ENCODE measurements at places on chromosomes 1 and 21.

DNA sequence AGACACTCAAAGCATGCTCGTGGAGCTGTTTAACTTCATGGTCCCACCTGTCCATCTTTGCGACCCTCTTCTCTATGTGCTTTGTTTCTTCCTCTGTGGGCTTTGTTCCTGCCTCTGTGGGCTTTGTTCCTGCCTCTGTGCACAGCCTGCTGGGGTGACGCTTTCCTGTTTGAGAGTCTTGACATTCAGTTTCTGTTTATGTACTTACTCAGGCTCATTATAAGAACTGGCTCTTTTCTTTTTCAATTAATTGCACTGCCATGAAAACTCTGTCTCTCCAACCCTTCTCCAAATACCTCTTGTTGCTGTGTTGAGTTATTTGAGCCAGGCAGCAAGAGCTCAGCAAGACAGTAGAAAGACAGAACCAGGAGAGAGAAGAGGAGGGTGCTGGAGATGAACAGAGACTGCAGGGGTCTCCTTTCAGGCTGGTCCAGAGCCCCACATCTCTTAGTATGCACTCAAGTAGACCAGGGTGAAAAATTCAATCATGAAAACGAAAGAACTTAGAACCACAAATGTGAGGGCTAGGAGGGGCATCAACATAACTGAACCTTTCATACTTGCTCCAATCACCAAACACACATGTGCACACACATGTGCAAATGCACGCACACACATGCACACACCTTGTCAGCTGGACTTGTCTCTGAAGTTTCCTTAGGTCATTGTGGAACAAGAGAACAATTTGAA is 88.3 kb upstream of the SGIP1 start:
- DNase-seq, result no peak

DNA sequence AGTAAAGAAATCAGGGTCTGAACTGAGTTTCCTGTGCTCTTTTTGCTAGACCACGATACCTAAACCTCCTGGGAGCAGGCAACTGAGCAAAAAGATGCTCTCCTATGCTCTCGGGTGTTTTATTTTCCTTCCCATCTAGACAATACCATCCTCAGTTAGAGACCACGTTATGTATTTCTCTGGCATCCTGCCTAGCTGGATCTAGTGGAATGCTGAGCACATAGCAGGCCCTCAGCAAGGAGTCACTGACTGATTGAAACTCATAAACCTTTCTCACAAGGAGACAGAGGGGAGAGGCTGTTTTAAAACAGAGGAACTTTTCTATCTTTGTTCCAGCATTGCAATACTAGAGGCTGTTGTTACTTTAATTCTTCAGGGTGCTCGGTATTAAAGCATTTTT is 168.0 kb downstream of the CYYR1 start:
- DNase-seq, result no peak

- DNase-seq, result no peak
Observed at GRCh38 chr21:46421756-46422555, 36.7 kb upstream of the DIP2A start.

DNA sequence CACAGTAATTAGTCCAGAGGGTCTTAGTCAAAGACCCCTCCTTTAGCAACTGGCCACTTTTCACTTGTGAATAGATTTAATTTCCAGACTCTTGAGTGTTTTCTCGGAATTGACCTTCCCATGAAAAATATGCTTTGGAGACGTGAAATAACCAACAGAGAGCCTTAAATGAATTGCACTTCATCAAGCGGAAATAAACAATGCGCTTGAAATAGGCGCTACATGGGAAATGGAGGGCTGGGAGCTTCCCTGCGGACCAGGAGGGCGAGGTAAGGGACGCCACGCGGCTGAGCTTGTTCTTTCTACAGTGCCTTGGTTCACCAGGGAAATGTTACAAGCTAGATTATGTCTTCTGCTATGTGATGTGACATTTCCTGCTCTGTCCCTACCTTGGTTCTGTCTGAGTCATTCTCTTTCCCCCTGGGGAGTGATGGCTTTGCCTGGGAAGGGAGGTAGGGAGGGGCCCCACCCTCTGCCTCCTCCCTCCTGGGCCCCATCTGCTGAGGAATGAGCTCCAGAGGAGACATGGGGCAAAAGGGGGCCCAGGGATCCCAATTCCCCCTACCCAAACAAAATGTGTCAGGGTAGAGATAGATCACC is 619.3 kb downstream of the PTPRU start:
- no peak for DNase-seq

GRCh38 chr1:172452536-172453152 is 8.8 kb upstream of the PIGC start:
- no peak for DNase-seq

- no peak for DNase-seq
Observed at GRCh38 chr1:100722221-100722620, 2.7 kb downstream of the VCAM1 start.

- DNase-seq, result no peak
Observed at GRCh38 chr21:16841975-16842695, 670.7 kb upstream of the CXADR start.

GRCh38 chr1:170672316-170672715 is 8.4 kb downstream of the PRRX1 start:
- no peak for DNase-seq

DNA sequence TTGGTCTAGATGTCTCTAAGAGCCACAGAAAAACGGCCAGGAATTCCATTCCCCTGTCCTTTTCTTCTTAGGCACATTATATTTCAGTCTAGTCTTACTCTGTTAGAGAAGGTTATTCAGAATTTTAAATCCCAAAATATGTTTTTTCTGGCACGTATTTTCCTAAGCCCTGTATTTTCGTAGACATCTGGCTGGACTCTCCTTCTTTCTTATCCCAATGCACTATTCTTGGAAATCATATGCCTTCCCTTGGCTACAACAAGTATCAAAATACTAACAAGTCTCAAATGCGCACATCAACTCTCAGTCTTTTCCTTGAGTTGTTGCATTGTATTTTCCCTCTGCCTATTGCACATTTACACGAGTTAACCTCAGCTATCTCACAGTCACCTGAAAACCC is 96.2 kb downstream of the DPYD start:
- DNase-seq, result no peak

- DNase-seq, result no peak
Observed at GRCh38 chr1:100023482-100023881, 53.7 kb downstream of the SLC35A3 start.

GRCh38 chr1:209198961-209199750 is 384.4 kb upstream of the CAMK1G start:
- no peak for DNase-seq

- DNase-seq, result no peak
Observed at GRCh38 chr1:113197719-113198330, 124.8 kb downstream of the LRIG2 start.

- DNase-seq, result no peak
Observed at GRCh38 chr1:12345350-12346217, 115.8 kb downstream of the VPS13D start.

DNA sequence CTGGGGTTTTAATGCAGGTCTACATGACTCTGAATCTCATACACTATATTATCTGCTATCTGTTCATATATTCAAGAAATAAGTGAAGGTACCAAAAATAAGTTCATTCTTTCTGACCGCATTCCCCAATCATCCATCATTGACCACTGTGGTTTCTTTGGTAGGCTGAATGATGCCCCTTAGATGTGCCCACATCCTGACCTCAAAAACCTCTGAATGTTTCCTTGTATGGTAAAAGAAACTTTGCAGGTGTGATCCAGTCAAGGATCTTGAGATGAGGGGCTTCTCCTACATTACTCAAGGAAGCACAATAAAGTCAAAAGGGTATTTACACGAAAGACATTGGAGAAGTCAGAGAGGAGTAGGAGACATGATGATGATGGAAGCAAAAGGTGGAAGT is 60.6 kb upstream of the LRRC8B start:
- DNase-seq, result no peak

DNA sequence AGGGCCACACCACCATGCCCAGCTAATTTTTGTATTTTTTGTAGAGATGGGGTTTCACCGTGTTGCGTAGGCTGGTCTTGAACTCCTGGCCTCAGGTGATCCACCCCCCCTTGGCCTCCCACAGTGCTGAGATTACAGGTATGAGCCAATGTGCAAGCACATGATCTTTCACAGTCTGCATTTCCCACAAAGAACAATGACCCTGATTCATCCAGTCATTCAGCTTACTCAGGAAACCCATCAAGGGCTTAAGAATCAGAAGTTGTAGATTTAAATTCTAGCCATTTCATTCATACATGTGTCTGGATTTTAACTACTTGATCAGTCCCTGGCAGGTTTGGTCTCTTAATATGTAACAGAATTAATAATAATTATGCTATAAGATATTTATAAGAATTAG is 2065.7 kb downstream of the MRPL39 start:
- no peak for DNase-seq

- DNase-seq, result no peak
Observed at GRCh38 chr1:193827516-193827915, 641.1 kb upstream of the B3GALT2 start.

DNA sequence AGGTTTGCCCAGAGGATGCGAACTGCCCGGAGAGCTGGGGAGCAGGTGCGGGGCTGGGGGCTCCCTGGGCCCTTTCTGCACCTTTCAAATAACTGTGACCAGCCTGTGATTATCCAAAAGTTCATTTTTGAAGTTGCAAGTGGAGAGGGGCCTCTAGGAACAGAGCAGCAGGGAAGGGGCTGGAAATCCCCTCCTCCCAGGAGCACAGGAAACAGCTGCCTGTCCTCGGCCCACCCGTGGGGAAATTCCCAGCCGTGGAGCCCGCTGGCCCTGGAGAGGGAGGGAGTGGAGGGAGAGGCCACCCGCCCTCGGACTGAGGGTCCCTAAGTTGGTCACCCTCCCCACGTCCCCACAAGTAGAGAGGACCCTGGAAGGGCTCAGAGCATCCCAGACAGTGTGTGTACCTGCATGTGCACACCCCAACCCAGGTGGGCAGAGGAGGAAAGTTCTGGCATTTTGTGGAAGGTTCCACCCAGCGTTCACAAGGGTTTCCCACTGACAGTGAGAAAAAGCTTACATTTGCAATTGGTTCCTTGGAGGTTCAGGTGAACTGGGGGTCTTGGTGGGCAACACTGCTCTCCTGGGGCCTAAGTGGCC is 1.2 kb upstream of the TNFRSF4 start:
- no peak for DNase-seq

DNA sequence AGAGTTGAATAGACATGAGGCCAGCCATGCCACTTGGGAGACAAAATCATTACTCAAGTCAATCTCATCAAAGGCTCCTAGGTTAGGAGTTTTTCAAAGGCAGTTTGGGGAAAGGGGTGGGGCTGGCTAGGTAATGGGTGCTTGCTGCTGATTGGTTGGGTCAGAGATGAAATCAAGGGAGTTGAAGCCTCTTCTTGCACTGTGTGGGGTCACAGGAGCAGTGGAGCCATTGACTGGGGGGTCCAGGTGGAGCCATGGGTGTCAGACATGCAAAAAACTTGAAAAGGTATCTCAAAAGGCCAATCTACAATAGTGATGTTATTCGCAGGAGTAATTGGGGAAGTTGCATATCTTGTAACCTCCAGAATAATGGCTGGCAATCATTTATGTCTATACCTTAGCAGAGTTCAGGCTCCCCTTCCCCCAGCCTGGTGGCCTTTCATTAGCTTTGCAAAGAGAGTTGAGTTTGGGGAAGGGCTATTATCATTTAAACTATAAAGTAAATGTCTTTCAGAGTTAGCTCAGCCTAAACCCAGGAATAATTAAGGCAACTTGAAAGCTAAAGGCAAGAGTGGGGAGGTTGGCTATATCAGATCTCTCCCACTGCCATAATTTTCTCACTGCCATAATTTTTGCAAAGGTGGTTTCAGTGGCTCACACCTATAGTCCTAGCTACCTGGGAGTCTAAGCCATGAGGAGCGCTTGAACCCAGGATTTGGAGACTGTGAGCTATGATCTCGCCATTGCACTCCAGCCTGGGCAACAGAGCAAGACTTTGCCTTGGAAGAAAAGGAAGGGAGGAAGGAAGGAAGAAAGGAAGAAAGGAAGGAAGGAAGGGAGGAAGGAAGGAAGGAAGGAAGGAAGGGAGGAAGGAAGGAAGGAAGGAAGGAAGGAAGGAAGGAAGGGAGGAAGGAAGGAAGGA is 7.8 kb upstream of the PINK1 start:
- DNase-seq, result no peak

GRCh38 chr1:15918962-15919715 is 56.8 kb downstream of the ZBTB17 start:
- no peak for DNase-seq

DNA sequence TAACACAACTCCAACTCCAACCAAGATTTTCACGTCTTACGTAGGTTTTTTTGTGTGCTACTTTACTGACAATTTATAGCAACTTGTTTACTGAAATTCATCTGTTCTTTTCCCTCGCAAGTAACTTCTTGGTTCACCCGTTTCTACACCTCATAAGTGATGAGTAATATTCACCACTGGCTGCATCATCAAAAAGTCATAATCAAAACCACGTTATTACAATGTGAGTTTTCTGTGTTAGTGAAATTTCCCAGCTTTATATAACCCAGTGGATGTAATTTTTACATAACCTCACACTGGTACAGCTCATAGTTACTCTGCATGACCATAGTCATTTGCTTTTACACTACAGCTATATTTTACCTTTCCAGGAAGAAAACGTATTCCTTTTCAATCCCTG is 401.1 kb upstream of the LYPLAL1 start:
- no peak for DNase-seq

- DNase-seq, result no peak
Observed at GRCh38 chr1:87636198-87636892, 307.7 kb downstream of the LMO4 start.

DNA sequence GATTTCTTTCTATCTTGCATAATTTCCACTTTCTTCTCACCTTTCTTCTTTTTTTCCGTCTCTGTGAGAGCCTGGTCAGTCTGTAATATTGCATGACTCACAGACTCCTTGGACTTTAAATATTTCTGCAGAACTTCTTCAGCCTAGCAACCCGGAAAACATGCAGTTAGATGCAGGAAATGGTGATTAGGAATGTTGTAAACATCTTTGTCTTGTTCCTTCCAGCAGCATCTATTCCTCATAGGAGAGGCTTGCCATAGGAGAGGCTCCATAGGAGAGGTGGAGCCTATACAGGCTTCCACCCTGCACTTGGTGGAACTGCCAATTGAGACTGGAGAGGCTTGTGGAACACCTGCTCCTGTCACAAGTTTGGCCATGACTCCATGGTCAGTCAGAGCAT is 10.0 kb downstream of the GBP5 start:
- DNase-seq, result no peak

DNA sequence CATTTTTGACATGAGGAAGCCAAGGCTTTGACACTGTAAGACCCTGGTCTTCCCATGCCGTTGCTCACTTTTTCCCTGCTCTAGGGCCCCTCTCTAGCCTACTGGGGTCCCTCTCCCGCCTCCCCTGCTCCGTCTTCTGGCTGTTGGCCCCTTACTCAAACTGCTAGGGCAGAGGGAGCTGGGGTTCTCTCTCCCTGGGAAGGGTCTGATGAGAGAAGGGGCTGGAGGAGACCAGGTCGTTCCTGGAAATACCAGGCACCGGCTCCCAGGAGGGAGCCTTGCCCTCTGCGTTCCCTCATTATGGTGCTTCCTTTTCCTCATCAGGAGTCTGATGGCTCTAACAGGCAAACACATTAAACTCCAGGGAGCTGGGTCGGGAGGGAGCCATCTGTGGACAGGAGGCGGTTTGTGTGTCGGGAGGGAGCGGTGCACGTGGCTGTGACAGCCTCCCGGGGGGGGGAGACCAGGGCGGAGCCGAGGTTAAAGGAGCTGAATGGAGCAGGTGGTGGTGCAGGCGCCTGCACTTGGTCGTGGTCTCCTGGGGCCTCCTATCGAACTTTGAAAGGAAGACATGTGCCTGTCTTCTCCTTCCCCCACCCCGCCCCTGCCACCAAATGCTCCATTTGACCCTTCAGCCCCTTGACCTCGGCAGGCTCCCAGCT is 35.4 kb upstream of the LHX4 start:
- no peak for DNase-seq
